Hematopoietic multipotent progenitor cell treated with erythropoietin and hydrocortisone succinate and interleukin-3 and kit ligand, for 6 days (in vitro differentiated cells): ENCODE measurements at places on chromosomes 12 and 14.

DNA sequence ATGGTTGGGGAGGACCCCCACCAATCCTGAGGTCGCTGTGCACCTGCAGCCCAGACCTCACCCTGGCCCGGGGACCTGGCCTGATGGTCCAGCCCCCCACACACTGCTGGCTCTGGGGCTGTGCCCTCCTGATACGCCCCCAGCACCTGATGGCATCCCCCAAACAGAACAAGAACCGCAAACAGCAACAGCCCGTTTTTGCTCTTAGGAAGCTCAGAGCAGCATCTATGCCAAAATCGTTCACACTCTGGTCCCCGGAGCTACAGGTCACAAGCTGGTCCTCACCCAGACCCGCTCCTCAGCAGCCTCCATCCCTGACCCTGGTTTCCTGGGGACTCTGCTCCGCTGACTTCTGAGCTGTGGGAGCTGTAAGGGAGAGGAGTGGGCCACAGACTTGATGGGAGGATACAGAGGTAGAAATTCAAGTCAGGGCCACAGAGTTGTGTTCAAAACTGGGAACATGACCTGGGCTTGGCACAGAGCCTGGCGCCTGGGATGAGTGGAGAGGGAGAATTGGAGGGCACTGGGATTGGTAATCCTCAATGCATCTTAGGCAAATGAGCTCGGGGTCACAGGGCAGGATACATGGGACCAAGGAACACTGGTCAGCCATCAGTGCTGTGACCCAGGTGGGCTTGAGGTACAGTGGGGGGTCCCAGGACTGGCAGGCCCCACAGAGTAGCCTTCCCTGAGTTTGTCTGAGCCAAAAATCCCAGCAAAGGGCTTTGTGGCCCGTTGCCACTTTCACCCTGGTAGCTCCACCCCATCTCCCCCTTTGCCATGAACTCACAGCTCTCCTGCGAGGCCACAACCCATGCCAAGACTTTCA, 170.9 kb upstream of the RTL1 start:
- DNase-seq, result no peak

DNA sequence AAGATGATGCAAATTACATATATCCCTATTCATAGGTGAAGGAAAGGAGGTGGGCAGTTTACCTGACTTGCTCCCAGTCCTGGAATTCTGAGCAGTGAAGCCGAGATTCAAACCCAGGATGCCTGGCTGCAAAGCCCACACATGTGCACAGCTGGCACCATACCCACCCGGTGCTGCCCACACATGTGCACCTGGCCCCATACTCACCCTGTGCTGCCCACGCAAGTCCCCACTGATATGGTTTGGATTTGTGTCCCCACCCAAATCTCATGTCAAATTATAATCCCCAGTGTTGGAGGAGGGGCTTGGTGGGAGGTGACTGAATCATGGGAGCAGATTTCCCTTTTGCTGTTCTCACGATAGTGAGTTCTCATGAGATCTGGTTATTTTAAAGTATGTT, 179.2 kb upstream of the C14orf180 start:
- DNase-seq, result no peak

GRCh38 chr12:39628836-39629235, 9.2 kb upstream of the ABCD2 start:
- DNase-seq, result peak; percentile 4

DNA sequence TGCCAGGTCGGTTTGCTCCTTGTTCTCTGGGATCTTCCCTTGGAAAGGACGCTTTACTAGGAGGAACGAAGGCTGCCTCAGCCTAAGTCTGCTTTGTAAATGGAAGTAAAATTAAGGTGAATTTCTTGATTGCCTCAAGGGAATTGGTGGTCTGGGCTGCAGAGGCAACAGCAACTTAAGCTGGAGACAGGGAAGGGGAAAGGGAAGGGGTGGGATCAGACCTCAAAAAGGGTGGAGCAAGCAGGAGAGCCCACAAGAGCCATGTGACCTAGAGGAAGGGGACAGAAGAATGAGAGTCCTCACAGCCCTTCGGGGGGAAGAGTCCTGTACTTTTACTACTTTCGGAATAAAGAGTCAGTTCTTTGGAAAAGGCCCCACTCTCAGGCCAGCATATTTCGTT, 147.9 kb downstream of the PPM1H start:
- no peak for DNase-seq

DNA sequence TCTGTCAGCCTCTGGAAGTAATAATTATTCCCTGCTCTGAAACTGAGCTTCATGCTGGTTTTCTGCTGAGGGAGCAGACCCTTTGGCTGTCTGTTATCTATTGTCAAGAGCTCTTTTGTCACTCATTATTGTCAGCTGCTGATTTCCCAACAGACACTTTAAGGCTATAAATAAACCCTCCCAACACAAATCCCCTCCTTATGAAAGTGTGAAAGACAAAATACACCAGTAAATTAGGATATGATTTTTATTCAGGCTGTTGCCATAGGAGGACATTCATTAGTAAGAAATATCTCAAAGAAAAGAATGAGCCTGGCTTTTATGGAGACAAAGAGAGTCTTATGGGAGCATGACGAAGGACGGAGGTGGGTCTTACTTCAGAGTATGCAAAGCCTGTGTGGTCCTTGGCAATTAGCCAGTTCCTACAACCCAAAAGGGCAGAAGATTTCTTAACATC, 180.8 kb downstream of the CRADD start:
- no peak for DNase-seq

GRCh38 chr12:55722948-55723347, 2.8 kb downstream of the RDH5 start:
- DNase-seq, result no peak

DNA sequence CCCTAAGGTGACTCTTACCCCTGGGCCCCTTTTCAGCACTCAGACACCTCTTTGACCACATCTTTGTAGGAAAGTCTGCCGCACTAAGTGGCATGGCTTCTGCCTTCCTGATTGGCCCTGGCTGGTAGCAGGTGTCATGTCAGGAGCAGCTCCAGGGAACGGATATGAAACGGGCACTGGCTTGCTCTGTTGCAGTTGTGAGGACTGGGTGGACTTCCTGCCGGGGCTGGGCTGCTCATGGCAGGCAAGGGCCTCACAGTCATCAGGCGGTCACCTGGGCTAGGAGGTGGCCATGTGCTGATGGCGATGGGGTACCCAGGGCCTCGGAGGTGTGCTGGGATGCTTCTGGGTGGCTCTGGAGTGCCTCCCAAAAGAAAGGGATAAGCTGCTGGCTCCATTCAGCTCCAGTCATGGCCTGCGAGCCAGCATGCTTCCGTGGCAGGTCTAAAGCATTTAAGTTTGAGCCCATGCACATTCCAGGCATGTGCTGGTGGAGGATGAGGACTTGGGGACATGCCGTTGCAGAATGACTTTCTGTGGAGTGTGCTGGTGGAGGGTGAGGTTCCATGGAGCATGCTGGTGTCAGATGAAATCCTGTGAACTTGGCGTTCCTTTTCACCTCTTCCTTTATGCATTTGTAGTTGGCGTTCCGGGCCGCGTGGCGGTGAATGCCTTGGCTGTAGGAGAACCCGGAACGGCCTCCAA, 77.2 kb downstream of the EP400 start:
- no peak for DNase-seq

DNA sequence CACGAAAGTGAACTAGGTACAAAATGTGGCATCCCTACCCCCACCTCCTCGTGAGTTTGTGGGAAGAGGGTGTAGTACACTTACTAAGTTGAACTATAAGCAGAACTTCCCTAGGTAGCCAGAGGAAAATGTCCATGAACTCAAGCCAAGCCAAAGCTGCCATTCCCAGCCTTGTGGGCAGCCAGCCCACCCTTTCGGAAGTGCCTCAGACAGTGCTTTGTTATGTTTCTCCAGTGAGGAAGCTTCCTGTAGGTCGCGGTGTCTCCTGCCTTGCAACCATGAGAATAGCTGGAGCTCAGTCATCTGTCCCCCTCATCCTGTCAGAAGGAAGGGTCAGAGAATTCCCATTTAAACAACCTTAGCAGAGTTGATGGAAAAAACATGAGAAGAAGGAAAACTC, 266.9 kb downstream of the DUSP6 start:
- no peak for DNase-seq

DNA sequence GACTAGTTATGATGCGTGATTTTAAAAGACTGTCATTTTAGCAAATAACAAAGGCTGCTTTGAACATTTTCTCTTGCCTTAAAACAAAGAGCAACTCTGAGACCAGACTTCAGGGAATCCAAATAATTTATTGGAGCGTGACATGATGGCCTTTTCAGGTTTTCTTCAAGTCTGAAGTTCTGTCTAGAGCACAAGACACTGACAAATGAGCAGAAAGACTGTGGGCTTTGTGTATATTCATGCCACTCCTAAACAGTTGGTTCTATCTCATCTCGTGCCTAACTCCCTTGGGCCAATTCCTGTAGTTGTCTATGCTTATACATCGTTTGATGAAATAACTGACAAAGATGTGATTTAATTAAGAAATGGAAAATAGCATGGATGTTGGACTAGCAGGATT, 47.5 kb downstream of the IFT81 start:
- DNase-seq, result no peak

DNA sequence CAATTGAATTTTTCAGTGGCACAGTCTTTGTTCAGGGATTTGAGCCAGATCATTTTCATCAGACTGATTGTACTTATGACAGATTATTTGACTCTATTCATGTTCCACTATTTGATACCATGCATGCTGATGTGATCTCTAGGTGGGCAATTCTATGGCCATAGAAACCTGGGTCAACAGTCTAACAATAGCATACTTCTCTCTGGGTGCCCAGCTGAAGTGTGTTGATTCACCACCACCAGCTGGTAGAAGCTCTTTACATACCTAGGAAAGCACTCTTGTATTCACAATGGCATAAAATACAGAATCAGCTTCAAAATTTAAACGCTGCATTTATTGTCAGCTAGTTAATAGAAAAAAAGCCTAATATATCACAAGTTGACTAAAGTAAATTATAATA, 90.2 kb upstream of the TMTC2 start:
- DNase-seq, result no peak

GRCh38 chr12:29741342-29742241, 42.1 kb downstream of the TMTC1 start:
- DNase-seq, result no peak

DNA sequence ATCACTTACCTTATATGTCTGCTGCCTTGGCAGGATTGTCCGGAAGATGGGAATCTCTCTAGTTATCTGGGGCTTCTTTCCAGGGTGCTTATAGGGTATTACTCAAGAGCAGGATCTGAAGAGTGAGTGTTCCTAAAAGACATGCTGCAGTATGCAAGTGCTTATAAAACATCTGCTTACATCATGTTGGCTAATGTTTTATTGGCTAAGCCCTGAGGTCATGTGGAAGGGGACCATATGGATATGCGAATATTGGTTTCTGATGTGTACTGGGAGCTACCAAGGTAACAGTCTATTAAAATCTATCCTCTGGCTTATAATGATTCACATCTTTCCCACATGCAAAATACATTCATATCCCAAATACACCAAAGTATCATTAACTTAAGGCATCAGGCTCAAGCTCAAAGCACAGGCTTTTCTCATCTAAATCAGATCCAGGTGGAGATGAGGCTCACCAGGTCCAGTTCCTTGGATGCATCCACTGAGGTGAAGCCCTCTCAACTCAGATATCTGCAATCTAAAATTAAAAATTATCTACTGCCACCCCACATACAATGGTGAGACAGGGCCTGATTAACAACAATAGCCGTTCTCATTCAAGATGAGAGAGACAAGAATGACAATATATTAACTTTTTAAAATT, 29.8 kb downstream of the LRRIQ1 start:
- no peak for DNase-seq

DNA sequence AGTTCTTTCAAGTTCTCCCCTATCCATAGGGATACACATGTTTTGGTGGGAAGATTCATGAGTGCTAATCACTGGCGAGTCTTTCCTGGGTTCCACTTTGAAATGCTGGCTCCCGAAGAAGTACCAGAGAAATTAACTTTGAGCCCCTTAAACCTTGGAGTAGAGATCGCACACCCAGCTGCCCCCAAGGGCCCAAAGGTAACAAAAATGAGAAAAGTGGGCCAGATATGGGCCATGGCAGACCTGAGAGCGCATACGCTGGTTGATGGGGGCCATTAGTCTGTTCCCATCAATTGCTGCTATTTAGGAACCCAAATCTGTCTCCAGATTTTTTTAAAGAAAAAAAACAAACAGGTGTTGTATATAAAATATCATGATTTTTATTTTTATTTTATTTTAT, 2.1 kb downstream of the GSTZ1 start:
- DNase-seq, result no peak

- no peak for DNase-seq
These were observed 82.3 kb upstream of the PTGDR start for GRCh38 chr14:52185178-52185577.

GRCh38 chr12:16325426-16325825, 22.0 kb upstream of the MGST1 start:
- no peak for DNase-seq

GRCh38 chr12:62739266-62740015, 195.5 kb downstream of the PPM1H start:
- DNase-seq, result no peak

DNA sequence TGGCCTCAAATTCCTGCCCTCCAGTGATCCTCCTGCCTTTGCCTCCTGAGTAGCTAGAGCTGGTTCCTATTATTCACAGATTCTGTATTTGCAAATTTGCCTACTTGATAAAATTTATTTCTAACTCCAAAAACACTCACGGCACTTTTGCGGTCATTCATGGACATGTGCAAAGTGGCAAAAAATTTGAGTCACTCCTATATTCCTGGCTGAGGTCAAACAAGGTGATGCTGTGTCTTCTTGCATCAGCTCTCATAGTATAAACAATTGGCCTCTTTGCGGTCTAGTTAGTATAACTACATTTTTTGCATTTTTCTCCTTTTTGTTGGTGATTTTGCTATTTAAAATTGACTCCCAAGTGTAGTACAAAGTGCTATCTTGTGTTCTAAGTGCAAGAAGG, 24.7 kb downstream of the ATF1 start:
- DNase-seq, result no peak

DNA sequence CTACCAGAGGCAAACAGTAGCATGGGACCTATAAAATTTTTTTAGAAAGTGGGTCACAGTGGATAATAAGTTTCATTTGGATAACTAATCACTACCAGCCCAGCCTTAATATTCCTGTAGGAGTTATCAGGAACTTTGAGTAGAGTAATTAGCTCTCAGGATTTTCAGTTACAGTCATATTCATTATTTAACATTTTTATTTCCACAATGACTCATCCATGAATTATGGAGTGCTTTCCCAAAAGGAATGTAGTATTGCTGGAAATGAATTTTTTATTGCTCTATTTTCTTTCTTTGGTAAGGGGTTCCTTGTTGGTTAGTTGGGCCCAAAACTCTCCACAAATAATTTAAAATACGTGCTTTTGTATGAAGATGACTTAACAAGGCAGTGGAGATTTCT, 53.7 kb downstream of the ERC1 start:
- no peak for DNase-seq
